ENCODE measurements at places on chromosomes 12 and 14.

- no peak for DNase-seq
Measured at GRCh38 chr12:3200814-3201233, 123.6 kb downstream of the TSPAN9 start.

DNA sequence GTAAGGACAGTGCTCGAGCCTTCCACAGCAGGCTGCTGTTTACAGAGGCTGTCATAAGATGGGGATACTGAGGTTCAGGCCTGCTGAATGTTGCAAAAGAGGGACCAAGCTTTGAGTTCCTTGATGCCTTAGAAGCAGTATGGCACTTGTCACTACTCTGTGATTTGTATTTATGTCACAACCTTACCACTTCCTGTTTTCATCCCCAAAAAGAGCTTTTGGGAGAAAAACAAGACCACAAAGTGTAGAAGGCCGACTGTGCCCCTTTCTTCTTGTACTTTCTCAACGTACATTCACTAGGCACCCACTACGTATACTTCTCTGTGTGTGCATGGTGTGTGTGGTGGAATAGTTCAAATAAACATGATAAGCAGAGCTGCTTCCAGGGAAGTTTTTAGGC is 90.1 kb downstream of the DRAM1 start:
- no peak for DNase-seq

- DNase-seq: no peak
Measured at GRCh38 chr14:51014086-51014485, 69.8 kb upstream of the PYGL start.

- DNase-seq: no peak
Measured at GRCh38 chr12:130829391-130830245, 9.4 kb downstream of the STX2 start.

- peak; percentile 48 for DNase-seq
Measured at GRCh38 chr14:20690848-20691640, 2.5 kb downstream of the ANG start.

DNA sequence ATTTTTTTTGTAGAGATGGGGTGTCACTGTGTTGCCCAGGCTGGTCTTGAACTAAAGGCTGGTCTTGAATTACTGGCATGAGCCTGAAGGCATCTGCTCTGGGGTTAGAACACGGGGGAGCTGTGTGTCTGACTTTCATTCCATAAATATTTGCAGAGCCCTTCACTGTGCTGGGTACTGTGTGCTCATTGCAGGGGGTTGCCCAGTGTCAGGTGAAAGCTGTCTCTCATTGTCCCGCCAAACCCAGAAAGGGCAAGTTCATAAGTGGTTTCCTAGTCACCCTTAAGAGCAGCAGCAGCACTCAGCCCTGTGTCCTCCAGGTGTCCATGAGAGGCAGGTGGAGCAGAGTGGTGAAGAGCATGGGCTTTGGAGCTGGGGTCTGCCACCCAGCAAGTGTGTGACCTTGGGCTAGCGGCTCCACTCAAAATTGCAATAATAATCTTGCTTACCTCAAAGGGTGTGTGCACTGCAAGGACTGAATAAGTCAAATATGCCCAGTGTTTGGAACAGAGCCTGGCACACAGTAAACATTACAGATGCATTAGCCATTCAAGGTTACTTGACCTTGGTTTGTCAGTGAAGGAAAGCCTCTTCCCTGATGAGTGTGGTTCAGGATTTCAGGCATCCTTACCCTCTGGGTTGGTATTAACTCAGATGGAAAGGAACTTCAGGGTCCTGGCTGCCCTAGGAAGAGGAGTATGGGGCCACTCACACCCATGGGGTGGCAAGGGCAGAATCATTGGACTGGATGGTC is 4.4 kb upstream of the SMIM41 start:
- DNase-seq: no peak

- DNase-seq: no peak
Measured at GRCh38 chr12:6443361-6443983, 1.3 kb upstream of the CD27 start.

DNA sequence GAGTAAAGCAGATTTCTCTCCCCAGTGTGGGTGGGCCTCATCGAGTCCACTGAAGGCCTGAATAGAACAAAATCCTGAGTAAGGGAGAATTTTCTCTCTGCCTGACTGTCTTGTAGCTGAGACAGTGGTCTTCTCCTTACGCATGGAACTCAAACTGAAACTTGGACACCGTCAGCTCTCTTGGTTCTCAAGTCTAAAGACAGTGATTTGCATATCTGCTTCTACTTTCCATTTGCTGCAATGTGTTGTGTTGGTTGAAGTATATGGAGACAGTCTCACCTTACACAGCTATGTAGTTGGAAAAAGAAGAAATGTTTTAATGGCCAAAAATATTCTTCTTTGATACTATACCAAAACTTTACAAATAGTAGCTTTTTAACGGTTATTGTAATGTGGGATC is 160.2 kb upstream of the LMNTD1 start:
- no peak for DNase-seq

DNA sequence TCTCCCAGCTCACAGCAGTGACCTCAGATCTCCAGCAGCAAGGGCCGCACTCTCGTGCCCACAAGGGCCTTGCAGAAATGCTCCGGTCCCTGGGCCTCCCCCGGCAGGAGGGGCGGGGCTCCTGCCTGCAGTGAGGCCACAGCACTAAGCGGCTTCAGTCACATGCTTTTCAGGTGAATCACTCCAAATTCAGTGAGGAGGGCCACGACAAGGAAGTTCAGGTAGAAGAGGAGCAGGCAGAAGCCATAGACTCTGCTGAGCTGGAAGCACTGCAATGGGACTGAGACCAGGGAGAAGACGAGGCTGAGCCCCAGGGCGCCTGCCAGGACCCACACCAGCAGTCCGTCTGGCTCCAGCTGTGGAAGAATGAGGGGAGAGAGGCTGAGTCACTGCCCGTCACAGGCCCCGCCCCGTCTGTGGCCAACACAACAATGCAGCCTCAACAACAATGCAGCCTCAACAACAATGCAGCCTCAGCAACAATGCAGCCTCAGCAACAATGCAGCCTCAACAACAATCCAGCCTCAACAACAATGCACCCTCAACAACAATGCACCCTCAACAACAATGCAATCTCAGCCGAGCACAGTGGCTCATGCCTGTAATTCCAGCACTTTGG is 35.2 kb downstream of the SLC8B1 start:
- DNase-seq: peak; percentile 30

DNA sequence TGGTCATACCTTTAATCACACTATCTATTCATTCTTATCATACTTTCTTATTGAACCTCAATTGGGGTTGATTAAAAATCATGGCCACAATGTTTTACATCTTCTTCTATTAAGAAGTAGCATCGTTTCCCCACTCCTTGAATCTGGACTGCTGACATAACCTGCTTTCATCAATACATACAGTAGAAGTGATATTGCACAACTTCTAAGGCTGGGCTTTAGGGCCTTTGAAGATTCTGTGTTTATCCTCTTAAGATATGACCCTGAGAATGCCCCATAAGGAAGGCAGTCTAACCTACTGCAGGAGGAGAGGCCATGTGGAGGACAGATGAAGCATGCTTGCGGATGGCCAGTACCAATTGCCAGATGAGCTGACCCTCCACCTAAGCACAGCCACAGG is 1142.8 kb upstream of the SEL1L start:
- DNase-seq: no peak

- DNase-seq: no peak
Measured at GRCh38 chr14:61586544-61587055, 108.7 kb upstream of the HIF1A start.

DNA sequence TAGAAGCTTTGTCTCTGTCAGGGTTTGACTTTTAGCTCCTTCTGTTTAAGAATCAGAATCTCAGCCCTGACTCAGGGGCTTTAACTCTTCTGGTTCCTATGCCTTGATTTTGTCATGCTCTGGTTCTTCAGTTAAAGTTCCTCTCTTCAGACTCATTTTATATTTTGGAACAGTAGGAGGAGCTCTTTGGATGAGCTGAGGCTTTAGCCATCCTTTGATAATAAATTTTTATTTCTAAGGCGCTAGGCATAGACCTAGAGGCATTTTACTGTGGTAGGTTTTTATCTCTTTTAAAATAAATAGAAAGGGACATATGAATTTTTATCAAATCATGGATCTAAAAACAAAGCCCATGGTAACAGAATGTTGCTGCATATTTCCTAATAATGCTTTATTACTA is 51.7 kb downstream of the ATP23 start:
- no peak for DNase-seq

- no peak for DNase-seq
Measured at GRCh38 chr12:93426412-93426805, 15.3 kb downstream of the UBE2N start.

- no peak for DNase-seq
Measured at GRCh38 chr12:112283546-112283945, 98.7 kb downstream of the HECTD4 start.

GRCh38 chr14:69796797-69797500 is at the start of gene SLC10A1:
Gene SLC10A1 (minus strand): TSS chr14:69797241. CDS start chr14:69797155, 86 bp downstream.
- no peak for DNase-seq

DNA sequence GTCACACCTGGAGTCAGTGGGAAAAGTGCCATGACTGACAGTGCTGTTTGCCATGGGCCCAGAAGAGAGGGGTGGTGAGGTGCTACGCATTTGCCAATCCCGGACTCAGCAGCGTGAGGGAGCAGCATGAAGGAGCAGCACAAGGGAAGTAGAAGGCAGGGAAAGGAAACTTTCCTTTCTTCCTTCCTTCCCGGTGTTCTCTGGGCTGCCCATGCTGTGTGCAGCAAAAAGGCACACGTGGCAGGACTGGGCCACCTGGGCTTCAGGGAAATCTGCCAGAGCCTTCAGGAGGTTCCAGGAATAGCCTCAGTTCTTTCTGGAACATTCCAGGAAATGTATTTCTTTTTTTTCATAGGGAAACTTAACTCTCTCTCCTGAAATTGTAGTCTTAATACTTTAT is 23.0 kb downstream of the TRIM9 start:
- DNase-seq: no peak

GRCh38 chr12:2009623-2010022 is 5.4 kb upstream of the DCP1B start:
- no peak for DNase-seq

DNA sequence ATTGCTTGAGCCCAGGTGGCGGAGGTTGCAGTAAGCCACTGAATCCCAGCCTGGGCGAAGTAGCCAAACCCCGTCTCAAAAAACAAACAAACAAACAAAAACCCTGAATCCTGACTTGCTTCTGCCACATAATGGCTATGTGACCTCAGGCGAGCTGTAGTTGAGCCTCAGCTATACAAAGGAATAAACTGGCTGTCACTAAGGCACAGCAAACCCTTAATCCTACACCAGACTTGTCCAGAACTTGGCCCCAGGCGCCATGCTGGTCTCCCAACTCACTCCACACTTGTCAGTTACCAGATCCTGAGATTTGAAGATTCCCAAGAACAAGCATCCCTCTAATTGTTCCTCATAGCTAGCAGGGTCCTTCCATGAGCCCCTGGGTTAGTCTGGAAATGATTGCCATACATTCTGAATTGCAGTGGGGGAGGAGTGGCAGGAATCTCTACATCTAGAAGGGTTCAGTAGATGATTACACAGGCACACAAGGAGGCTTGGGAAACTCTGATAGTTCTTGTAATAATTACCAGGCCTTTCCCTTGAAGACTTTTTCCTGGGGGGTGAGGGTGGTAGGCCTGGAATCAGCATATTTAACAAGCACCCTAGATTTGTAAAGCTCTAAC is 9.9 kb downstream of the MAP3K12 start:
- DNase-seq: no peak

- DNase-seq: no peak
Measured at GRCh38 chr12:100027671-100028070, 42.9 kb upstream of the ANKS1B start.

GRCh38 chr12:113854385-113855142 is 111.6 kb downstream of the RBM19 start:
- no peak for DNase-seq

- no peak for DNase-seq
Measured at GRCh38 chr12:108180255-108181094, 51.4 kb downstream of the WSCD2 start.

GRCh38 chr12:13836099-13836498 is 145.3 kb downstream of the GRIN2B start:
- DNase-seq: no peak

- no peak for DNase-seq
Measured at GRCh38 chr12:54937376-54937775, 47.2 kb downstream of the TESPA1 start.

GRCh38 chr12:1217191-1217949 is 226.3 kb downstream of the ERC1 start:
- no peak for DNase-seq

GRCh38 chr12:120630104-120630892 is 10.1 kb upstream of the CABP1 start:
- no peak for DNase-seq

DNA sequence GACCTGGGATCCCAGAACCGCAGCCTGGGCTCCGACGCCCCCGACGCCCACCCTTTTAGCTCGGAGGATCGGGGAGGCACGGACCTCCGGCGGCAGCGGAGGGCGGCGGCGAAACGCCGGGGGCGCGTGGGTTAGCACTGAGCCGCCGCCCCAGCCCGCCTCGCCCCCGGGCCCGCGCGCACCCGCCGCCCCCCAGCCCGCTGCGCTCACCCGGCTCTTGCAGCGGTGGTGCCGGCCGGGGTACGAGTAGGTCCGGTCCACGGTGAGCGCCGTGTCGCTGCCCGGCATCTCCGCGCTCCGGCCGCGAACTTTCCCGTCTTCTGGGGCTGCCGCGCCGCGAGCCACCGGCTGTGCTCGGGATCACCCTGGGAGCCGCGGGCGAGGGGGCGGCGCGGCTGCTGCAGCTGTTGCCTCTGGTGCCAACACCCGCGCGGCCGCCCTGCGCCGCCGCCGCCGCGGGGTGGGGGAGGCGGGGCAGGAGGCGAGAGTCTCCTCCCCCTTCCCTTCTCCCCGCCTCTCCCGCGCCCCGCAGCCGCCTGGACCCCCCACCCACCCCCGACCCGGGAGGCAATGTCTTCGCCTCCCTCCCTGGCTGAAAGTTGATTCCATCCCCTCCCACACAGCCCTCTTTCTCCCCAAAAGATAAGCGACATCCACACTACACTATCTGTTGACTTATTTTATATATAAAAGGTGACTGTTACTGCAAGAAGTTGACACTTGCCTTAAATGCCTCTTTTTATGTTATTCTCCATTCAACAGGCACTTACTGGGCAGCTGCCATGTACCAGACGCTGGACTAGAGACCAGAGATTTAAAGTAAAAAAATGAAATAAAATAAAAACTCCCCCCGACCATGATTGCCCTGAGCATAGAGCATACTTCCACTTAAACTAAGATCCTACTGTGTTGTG is at the start of gene TMCC3:
TMCC3 (minus strand) TSS at position 415 of the 914 bp plus-strand sequence; CDS start at position 288, 127 bp downstream.
- peak; percentile 69 for DNase-seq

GRCh38 chr12:7403466-7403865 is 40.5 kb downstream of the CD163L1 start:
- no peak for DNase-seq

GRCh38 chr12:112543751-112544150 is 125.0 kb downstream of the PTPN11 start:
- DNase-seq: no peak

DNA sequence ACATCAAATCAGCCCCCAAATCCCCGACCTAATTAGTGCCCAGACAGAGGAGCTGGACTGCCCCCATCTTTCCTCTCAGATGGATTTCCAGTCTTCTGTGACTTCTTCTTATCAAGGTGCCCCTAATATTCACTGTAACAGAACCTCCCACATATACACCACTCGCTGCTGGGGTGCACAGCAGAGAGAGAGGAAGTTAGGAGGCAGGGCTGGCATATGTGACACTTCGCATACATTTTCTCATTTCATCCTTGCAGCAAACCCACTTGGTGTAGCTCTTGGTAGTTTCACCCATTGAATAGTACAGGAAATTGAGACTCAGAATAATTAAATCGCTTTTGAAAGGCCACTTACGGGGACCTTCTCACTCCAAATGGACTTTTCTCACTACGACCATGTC is 56.5 kb upstream of the CCND2 start:
- DNase-seq: no peak
